Stimulated activated CD4-positive, alpha-beta T cell treated with anti-CD3 and anti-CD28 coated beads, Interleukin-2, amount 100 ng/mL, for 48 hours (primary cell): ENCODE measurements at places on chromosomes 2 and 18.

DNA sequence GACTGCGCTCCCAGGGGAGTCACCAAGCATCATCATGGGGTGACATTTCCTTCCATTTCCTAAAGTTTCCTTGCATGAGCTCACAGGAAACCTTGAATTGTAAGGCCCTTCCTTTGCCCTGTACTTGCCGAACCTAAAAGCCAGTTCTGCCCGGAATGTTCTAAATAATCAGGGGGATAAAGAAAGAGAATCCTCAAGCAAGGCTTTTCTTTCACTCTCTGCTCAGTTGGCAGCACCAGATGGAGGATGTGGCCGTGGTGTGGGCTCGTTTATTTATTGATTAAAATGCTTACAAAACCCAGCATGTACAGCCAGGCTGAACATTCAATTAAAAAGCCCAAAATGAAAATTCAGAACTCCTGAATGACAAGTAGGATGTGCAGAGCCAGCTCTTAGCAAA is 170.5 kb downstream of the SH3RF3 start:
- DNase-seq, result no peak

DNA sequence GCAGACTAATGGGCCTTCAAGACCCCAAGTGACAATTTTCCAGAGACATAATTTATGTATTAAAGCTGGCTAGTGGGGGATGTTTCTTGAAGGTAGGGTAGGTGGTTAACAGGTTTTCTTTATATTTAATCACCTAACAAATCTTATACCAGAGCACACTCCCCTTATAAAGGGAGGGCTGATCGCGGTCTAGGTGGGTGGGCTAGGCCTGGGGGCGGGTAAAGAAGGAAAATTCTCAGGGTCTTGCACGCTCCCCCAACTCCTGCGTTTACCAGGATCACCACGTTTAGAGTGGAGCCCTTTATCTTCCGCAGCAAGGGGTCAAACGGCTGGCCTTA is 19.9 kb upstream of the CXXC1 start:
- no peak for DNase-seq

- no peak for DNase-seq
These were observed 121.5 kb downstream of the EIPR1 start for GRCh38 chr2:3256157-3256556.

DNA sequence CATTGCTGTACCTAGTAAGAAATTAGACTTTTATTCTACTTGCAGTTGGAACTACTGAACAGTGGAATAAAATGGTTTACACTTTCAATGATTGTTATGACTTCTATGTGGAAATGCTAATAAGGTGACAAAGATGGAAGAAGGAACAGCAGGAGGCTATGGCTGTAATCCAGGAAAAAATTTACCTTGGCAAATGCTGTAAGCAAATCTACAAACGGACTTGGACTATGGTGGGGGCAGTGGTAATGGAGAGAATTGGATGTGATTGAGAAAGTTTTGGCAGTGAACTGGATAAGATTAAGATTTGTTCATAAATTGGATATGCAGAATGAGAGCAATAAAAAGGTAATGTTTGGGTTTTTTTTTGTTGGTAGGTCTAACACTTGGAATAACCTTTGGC is 111.0 kb upstream of the ERBB4 start:
- no peak for DNase-seq

DNA sequence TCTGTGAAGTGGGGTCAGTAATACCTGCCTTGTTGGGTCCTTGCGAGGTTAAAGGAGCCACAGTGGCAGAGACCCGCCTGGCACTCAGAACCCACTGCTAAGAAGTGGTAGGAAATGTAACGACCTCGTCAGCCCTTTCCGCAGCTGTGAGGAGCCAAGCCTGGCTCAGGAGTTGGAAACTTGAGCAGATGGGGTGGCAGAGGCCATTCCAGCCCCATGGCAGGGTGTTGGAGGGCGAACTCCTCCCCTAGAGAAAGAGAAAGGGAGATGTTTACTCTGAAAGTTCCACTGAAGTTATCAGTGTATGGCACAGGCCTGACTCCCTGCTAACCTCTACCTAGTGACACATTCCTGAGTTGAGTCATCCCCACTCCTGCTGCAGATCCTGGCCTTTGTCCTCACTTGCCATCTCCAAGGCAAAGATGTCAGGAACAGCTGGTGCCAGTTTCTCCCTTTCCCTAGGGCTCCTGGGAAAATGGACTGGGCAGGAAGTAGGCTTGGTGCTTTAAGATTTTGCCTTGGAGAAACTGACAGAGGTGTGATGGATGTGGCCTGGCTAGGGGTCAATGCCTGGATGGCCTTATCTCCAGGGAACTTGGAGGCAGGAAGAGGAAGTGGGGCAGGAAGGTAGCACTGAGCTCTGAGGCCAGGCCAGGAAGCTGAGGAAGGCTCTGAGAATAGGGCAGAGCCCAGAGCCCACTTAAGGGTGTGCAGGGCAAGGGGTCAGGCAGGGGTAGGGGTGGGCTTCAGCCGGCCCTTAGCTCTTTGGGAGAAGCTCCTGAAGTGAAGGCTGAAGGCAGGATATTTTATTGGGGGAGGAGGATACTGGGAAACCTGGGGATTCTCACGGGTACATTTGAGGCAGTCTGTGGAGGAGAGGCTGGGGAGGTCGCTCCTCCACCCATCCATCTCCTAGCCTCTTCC is 888 bp downstream of the VAMP5 start:
- DNase-seq, result no peak

GRCh38 chr2:189613650-189614420 is 33.2 kb upstream of the SLC40A1 start:
- DNase-seq, result no peak

GRCh38 chr2:85838641-85839040 is 50.1 kb downstream of the ST3GAL5 start:
- no peak for DNase-seq

DNA sequence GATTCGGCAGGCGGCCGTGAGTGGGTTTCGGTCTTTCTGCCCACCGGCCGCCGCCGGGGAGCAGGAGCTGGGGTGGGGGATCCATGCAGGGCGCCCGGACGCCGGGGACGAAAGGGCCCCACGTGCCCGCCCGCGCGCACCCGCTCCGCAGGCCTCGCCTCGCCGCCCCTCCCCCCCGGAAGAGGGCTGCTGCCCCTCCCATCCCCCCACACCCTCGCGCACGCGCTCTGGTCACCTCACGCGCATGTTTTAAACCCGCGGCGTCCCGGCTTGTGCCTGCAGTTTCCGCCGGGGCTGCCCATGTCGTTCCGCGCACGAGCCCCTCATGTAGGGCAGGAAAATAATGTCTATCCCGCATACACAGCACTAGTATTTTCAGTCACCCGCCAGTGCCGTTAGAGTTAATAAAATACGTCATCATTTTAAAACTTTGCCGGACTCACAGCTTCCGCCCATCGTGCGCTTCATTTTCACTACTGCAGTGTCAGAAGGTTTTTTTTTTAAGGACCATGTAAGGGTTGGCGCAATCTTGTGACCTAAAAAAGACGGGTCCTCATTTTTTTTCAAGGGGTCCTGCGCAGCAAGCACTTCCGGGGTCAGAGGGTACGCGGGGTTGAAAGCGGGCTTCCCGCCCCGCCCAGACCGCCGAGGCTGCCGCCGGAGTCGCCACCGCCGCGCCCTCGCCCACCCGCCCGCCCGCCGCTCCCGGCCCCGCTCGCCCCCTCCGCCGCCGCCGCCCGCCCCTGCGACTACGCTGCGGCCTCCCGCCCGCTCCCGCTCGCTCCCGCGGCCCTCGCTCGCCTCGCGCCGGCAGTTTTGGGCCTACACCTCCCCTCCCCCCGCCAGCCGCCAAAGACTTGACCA is at the start of gene PCBP1:
Gene PCBP1 (plus strand): TSS at position 640 of the 864 bp plus-strand sequence. CDS start 267 bp downstream, outside the sequence.
- DNase-seq, result peak; percentile 97

DNA sequence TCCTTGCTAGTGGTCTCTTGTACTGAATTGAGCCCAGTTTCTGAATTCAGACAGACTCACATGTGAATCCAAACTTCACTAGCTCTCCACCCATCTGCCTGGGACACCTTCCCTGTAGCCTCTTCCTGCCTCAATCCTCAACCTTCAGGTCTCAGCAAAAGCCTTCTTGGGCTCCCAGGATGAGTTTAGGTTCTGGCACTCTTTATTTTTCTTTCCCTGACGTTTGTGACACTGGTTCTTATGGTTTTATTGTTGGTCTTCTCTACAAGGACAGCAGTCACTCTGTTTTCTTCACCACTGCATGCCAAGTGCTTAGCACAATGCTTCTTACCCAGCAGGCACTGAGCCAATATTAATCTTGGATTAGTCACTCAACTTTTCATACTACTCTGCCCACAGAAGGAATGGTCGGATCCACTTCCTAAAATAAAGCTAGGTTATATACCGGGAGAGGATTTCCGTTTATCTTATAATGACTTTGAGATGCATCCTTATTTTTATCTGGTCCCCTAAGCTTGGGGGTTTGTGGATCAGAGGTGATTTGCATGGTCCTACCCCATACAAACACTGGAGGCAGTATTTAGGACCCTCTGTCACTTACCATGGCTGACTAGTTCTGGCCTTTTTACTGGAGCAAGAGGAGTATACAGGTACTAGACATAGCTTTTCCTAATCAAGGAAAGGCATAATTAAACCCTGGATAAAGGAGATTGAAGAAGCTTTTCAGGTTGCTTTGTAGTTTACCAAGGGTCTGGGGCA is 186.3 kb downstream of the MYCN start:
- DNase-seq, result no peak

DNA sequence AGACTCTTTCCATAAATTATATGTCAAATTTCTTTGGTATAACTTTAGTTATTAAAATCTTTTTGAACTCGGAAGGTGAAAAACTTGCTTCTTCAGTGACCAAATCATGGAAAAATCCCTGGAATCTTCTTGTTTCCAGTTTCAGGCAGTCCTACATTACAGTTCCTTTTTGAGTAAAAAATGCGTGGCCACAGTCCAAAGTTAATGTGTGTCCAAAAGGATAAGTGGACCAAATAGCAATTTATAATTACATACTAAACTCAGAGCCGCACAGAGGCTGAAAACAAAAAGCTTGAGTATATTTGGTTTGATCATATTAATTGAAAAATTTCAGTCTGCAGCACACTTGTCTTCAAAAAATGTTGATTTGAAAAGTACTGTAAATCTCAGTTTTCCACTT is 28.4 kb upstream of the DYNC2LI1 start:
- no peak for DNase-seq

- no peak for DNase-seq
These were observed 437.2 kb upstream of the NRXN1 start for GRCh38 chr2:51469102-51469501.

DNA sequence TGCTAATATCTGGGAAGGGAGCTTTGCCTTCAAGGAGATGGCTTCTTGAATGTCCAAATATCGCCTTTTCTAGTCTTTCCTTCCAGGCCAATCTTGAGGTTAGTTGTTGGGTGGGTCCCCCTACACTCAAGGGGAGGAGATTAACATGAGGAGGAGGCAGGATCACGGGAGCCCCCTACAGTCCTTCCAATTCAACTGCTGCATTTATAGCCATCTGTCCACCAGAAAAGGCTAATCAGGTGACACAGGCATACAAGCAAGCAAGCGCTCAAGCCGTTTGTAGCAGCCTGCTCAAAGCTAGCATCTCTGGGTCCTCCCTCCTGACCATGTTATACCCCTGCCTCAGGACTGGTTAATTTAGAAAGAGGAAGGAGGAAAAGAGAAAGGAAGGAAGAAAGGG is 87.6 kb downstream of the MRPS9 start:
- DNase-seq, result no peak

DNA sequence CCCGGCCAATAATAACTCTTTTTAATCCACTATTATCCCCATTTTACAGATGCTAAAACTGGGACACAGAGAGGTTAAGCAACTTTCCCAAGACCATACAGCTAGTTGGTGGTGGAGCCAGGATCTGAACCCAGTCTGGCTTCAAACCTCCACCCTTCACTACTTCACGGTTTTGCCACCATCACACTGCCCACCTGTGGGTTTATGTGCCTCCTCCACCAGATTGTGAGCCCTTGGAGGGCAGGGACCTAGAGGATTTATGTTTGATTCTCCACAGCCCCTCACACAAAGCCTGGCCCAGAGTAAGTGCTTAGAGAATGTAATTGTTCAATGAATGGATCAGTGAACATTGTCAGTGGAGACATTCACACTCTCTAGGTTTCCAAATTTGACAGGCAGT is 153.4 kb upstream of the MYCN start:
- no peak for DNase-seq

DNA sequence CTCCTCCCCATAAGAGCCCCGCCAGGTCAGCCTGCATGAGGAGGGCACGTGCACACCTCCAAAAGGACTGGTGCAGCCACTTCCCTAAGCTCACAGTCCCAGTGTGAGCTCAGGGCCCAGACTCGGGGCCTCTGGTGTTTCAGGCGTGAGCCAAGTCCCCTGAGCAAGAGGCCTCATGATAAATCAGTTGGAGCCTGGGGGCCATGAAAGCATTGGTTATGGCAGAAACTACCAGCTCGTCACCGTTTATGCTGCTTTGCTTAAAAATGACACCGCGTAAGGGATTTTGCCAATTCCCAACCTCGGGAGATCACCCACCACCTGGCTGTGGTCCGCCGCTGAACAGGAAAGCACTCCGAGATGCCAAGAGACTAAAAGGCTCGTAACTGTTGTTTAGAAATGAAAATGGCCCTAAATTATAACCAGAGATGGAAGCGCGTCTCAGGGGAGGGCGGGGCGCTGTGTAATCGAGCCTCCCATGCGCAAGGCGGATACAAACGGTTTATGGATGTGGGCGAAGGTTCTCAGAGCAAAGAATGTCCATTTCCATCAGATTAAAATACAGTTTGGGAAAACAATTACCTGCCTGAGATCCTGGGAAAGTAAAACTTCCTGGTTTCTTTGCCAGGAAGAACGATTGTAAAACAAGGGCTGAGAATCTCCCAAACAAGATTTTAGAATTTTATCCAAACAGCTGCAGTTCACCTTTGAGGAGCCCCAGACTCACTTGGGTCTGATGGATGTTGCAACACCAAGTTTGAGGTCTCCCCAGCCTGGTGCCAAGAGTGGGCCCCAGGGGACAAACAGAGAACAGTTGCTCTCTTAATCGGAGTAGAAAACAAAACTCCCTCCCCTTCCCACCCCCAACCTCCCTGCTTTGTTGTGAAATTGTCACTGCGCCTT is 141.4 kb downstream of the BCL2 start:
- DNase-seq, result no peak

GRCh38 chr2:120999377-121000097 is 263.9 kb downstream of the GLI2 start:
- DNase-seq, result no peak

DNA sequence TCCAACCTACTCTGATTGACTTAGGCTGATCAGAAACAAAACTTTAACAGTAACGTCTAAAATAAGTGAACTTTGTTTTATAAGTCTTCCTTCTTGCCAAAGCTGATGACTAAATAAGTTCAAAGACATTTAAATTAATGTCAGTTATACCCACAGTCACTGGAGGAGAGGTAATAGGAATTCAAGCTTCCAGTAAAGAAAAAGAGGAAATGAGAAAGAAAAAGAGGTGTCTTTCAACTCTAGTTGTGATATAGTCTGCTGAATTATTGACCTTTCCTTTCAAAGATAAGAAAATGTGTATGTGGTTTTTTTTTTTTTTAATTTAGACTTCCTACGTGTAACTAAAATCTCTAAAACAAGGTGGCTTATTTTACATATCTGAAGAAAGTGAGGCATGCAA is 191.5 kb downstream of the SLC8A1 start:
- DNase-seq, result no peak

- no peak for DNase-seq
These were observed 37.6 kb downstream of the RND3 start for GRCh38 chr2:150449856-150450255.
